ENCODE measurements at places on chromosomes 13 and 19.
A peak's percentile ranks its signal among the peaks of the same experiment; 100 is the strongest.

DNA sequence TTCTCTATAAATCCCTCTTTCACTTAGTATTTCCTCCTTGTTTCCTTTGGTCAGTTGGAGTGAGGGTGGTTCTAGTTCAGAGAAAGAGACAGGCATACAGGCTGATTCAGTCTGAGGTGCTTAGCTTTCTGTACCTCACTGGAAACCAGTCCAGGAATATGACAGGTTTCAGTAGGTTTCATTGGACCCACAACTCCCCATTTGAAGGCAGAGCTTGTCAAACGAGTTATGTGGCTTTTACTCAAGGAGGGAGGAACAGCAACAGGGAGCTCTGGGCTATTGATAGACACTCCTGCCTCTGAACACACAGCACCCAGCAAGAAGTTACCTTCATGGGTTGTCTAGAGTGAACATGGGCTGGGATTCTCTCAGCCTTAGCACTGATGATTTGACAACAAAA, 14.5 kb downstream of the ACTN4 start:
- DNase-seq: no peak

DNA sequence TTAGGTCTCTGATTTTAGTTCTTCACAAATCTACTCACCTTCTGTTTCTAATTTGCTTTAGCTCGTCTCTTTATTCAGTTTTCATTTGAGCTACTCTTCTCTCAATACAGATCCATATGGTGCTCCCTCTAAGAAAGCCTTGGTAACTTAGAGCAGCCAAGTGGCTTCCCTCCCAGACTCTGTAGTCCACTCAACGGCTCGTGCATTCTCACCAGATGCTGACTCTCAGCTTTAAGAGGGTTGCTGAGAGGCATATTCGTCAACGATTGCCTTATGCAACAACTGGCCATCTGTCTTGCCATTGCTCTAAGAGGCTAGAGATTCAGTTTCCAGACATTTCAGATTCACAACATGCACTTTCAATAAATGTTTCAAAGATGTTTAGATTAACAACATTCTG, 785.8 kb upstream of the SLC10A2 start:
- no peak for DNase-seq

GRCh38 chr19:35142606-35143230, 337 bp upstream of the FXYD7 start:
- DNase-seq: peak; percentile 33

GRCh38 chr19:32404933-32405430, 588 bp upstream of the DPY19L3 start:
- no peak for DNase-seq

- no peak for DNase-seq
Measured at GRCh38 chr13:74025369-74025768, 108.8 kb downstream of the KLF12 start.

DNA sequence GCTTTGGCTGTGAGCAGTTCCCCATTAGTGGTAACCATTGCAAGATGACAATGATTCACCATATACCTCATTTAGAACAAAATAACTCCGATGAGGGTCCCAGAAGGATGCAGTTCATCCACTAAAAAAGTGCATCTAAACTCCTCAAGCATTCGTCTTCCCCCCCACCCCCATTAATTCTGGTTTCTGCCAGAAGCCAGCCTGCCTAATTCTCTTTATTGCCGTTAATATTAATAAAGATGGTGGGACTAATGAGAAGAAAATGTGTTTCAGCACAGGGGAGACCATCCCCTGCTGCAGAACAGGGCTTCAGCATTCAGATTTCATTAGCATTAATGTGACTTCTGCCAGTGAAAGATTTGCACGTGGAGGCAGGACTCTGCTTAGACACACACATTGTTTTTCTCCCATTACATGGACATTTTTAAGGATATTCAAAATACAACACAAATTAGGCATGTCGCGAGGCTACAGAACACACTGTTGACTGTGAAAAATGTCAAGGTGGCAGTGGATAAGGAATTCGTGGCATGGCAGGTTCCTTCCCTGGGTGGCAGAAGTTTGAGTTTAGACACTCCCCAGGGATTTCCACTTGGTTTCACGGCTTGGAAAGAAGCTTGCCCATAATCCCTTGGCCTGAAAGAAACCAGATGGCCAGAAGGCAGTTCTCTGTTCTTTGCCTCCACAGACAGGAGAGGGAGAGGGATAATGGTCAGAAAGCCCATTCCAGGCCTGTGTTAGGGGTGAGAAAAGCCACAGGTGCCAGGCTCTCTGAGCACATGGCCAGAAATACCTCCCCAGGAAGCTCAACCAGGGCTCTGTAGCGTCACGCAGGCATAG, 236.5 kb downstream of the FOXO1 start:
- no peak for DNase-seq

GRCh38 chr13:48265217-48265815, 32.3 kb downstream of the ITM2B start:
- no peak for DNase-seq

- DNase-seq: no peak
Measured at GRCh38 chr19:16224293-16225045, 26.8 kb downstream of the AP1M1 start.

GRCh38 chr19:53900191-53900860, 8.8 kb upstream of the CACNG7 start:
- DNase-seq: no peak

- no peak for DNase-seq
Measured at GRCh38 chr19:291561-292280, 518 bp upstream of the PLPP2 start.

GRCh38 chr19:41192574-41193429, at the start of gene CYP2S1:
CYP2S1 (plus strand) TSS chr19:41193219; CDS start chr19:41193265, 46 bp downstream.
- DNase-seq: no peak
